ENCODE measurements at places on chromosomes 16 and 17.

- no peak for DNase-seq
These were observed 25.0 kb upstream of the ZNHIT3 start for GRCh38 chr17:36461330-36462110.

- DNase-seq, result no peak
These were observed 6.8 kb downstream of the KRT38 start for GRCh38 chr17:41434005-41434404.

GRCh38 chr16:56634715-56635440 is 2.4 kb downstream of the MT1M start:
- DNase-seq, result no peak

GRCh38 chr17:82570277-82570676 is 50.7 kb downstream of the FOXK2 start:
- DNase-seq, result no peak

- no peak for DNase-seq
These were observed 10.0 kb downstream of the BAIAP2 start for GRCh38 chr17:81044764-81045589.

GRCh38 chr17:44314869-44315661 is 6.7 kb downstream of the RUNDC3A start:
- DNase-seq, result no peak

DNA sequence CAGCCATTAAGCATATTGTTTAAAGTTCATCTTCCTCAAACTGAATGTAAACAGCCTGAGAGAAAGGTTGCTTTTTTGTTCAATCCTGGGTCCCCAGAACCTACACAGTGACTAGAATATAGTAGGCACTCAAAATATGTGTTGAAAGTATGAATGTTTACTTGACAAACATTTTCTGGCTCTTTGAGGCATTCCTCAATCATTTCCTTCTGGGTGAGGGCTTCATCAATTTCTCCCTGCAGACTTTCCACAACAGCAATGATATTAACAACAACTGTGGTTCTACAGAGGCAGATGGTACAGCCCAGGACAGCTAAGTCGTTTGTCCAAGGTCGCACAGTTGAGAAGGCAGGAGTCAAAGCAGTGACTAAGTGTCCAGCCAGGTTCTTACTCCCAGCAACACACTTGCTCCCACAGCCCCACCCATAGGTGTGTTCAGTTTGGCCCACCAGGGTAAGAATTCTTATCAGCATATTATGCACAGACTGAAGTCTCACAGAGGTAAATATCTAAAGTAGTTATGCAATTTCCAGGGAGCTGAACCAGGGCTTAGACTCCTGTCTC is 61.1 kb downstream of the HS3ST3B1 start:
- DNase-seq, result no peak

- DNase-seq, result no peak
These were observed 96.7 kb downstream of the CMIP start for GRCh38 chr16:81541314-81541713.

- DNase-seq, result peak; percentile 77
These were observed 1.7 kb downstream of the CMTM3 start for GRCh38 chr16:66605979-66606751.

DNA sequence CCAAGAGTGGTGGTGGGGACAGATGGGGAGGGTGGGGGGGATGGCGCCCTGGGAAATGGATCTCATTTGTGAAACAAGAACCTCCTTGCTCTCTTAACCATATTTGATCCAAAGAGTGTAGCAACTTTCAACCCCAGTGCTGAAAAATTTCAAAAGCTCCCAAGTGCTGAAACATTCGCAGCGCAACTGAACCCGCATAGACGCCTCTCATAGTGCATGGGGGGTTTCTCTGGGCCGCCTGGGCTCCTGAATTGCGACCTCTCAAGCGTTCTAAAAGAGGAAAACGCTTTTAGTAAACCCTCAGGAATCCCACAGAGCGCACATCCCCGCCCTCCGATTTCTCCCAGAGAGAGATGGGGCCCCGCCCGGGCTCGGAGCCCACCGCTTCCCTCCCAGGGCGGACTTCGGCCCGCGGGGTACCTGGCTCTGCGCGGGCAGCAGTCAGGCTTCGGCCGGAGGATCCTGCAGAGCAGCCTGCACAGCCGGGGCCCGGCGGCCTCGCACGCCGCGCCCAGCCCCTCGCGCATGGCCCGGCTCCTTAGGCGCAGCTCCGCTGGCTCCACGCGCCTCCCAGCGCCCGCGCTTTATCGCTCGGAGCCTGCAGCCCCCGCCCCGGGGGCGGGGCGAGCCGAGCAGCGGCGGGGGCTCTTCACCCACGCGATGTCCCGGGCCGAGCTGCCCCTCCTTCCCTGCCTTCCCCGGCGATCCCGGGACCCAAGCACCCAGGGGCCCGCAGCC is 7.0 kb downstream of the NOS2 start:
- DNase-seq, result no peak
